Activated CD4-positive, alpha-beta T cell treated with anti-CD3 and anti-CD28 coated beads, Interleukin-2, Interleukin-6, amounts not matched to agents 100 ng/mL and 50 ng/mL, durations not matched to agents 16 hours and 8 hours (primary cell): ENCODE measurements at places on chromosomes 3 and 15.

- no peak for DNase-seq
These were observed 38.9 kb upstream of the ALCAM start for GRCh38 chr3:105327662-105328337.

DNA sequence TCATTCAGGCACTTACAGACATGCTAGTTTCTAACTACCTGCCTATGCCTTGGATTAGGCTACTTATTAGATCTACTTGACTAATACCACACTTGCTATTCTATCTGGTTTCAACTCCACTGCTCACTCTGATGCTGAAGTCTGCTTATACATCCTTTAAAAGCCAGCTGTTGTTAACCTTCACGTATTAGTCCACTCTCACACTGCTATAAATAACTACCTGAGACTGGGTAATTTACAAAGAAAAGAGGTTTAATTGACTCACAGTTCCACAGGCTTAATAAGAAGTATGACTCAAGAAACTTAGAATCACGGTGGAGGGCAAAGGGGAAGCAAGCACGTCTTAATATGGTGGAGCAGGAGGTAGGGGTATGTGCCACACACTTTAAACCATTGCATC, 47.7 kb upstream of the ANKRD28 start:
- DNase-seq, result no peak

GRCh38 chr3:146425341-146425740, 44.0 kb downstream of the PLSCR2 start:
- DNase-seq, result no peak

- no peak for DNase-seq
These were observed 46.3 kb downstream of the LIMD1 start for GRCh38 chr3:45640724-45641361.

GRCh38 chr3:4496087-4496452, 2.9 kb downstream of the ITPR1 start:
- DNase-seq, result peak; percentile 22

- DNase-seq, result no peak
These were observed 1.6 kb downstream of the USP19 start for GRCh38 chr3:49119036-49119435.

DNA sequence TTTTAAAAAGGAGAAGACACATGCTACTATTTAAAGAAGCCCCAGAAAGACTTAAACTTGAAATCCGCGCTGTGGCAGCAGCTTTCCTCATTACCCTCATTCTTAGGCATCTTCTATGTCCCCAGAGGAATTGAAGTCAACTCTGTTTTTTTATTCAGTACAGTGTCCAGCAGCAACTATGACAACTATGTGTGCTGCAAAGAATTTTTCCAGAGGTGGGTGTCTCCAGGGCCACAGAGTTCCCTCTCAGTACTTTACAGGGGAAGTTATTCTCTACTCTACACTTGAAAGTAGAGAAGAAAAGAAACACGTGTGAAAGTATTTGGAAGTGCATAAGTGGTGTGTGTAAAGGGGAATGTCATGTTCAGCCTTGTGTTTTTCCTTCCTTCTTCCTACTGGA, 32.0 kb downstream of the GATM start:
- no peak for DNase-seq

DNA sequence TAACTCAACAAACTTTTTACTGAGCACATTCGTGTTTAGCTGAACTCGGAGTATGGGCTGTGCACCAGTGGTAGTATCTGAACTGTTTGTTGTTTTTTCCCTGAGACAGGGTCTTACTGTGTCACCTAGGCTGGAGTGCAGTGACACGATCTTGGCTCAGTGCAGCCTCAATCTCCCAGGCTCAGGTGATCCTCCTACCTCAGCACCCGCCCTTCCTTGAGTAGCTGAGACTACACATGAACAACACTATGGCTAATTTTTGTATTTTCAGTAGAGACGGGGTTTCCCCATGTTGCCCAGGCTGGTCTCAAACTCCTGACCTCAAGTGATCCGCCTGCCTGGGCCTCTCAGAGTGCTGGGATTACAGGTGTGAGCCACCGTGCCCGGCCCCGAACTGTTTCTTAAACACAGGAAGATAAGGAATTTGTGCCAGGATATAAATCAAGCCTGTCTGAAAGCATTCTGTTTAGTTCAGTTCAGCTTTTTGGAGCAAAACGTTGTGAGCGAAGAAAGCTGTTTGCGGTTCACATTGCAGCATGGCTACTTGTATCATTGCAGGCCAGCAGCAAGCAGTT, 40.4 kb upstream of the SKOR1 start:
- no peak for DNase-seq

DNA sequence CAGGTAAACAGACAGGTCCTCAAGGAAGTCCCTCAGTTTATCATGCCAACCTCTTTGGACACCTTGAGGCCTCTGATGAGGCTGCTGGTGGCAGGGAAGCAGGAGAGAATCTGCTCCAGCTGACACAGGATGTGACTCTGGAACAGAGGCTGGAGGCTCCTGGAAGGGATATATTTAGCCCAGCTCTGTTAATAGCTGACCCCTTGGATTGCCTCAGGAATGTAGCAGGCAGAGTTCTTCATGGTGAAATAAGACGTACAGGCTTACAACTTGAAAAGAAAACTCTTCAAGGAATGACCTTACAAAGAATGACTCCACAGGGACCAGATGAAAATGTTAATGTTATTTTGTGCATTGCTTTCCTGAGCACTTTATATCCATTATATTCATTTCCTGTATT, 90.5 kb downstream of the AQP9 start:
- DNase-seq, result no peak

DNA sequence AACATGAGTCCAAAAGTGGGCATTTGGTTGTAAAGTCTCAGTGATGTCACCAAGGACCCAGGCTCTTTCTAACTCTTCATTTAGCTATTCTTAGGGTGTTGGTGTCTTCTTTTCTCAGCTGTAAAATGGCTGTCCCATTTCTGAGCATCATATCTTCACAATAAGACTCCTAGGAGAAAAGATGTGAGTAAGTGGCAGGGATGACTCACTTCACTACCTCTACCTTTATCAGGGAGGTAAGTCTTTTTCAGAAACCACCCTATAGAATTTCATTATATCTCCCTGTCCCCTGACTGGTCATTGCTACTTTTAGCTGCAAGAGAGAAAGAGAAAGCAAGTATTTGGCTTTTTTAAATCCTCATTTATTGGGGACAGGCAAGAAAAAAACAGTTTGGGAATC, 300.2 kb upstream of the RBMS3 start:
- DNase-seq, result peak; percentile 13

GRCh38 chr15:58475573-58476524, 44.1 kb downstream of the LIPC start:
- no peak for DNase-seq

- no peak for DNase-seq
These were observed 62.2 kb upstream of the ADCY5 start for GRCh38 chr3:123511084-123511483.

DNA sequence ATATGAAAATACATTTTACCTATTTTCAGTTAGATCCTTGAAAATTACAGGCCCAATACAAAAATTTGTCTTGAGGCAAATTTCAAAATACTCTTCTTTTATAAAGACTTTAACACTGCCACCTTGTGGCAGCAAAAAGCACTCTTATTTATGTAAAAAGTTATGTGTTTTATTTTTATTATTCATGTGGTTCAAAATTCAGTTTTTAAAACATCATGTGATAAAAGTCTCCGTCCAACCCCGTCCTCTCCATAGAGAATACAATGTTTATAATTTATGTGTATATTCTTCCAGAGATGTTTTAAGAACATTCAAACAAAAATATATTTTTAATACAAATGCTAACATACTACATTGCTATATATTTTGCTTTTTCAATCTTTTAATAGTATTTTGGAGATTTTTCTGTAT, 36.9 kb upstream of the TRIM59 start:
- peak; percentile 34 for DNase-seq

- DNase-seq, result no peak
These were observed 211.2 kb downstream of the TJP1 start for GRCh38 chr15:29611057-29611456.

DNA sequence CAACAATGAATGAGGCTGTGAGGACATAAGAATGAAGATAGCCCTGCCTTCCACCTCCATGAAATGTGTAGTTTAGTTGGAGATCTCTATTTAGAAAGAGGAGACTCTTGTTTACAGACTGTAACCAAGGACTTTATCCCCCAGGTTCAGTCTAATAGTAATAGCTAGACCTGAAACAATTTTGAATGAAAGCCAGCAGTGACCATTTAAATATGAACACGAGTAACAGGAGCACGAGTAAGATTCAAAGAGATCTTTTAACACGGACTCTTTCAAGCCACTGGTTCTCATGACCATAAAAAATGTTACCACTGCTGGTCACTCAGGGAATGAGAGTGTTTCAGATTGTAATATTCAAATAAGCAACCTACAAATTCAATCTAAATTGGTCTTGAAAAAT, 123.1 kb downstream of the FMN1 start:
- DNase-seq, result no peak

DNA sequence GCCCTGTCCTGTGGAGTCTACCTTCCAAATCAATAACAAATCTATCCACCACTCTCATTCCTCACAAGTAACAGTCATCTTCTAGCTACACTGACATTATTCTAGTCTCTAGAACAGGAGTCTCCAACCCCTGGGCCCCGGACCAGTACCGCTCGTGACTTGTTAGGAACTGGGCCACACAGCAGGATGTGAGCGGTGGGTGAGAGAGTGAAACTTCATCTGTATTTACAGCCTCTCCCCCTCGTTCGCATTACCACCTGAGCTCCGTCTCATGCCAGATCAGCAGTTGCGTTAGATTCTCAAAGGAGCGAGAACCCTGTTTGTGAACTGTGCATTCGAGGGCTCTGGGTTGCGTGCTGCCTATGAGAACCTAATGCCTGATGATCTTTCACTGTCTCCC, 31.9 kb downstream of the ROBO2 start:
- DNase-seq, result no peak

DNA sequence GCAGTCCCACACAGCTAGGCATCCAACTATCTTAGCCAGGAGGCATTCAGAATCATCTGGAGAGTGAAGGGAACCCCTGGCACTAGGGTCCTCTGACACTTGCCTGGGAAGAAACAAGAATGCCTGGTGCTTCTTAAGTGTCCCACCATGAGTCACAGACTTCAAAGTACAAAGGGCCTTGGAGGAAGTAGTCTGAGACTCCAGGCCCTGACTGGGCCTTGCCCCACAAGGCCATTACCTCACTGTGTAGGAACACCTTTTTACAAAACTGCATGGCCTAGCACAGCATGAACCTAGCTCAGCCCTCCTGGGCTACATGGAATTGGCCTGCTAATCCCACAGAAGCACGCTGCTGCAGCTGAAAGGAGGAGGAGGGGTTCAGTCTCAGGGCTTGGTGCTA, 104.5 kb upstream of the SLCO2A1 start:
- no peak for DNase-seq

GRCh38 chr3:82133070-82133606, 371.7 kb upstream of the GBE1 start:
- peak; percentile 51 for DNase-seq

- DNase-seq, result no peak
These were observed 116.5 kb downstream of the UBE2E2 start for GRCh38 chr3:23319366-23320312.

DNA sequence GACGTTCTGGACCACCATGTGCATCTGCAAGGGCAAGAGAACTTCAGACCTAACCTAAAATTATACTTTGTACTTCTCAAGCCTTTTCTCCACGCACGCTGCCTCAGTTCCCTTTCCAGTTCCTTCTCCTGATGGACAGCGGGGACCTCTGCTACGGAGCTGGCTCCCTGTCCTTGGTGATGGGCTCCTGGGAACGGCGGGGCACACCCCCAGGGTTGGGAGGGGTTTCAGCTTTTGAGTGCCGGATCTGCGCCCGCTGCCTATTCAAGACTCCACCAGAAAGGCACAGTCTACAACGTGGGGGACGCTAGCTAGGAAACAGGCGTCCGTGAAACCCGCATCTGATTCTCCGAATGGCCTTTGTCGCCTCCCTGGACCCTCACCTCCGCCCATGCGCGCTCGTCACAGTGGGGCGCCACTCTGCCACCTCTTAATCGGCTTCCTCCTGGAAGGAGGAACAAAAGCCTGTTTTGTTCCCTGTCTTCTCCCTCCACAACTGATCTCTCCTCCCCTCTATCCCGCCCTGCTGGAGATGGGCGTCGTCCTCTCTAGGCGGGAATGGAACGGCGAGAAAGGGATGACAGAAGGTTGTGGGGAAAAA, 2.2 kb downstream of the GPR149 start:
- no peak for DNase-seq

GRCh38 chr3:10160346-10160745, 4.4 kb upstream of the IRAK2 start:
- no peak for DNase-seq

GRCh38 chr15:71133747-71134472, 18.6 kb downstream of the THSD4 start:
- DNase-seq, result no peak

DNA sequence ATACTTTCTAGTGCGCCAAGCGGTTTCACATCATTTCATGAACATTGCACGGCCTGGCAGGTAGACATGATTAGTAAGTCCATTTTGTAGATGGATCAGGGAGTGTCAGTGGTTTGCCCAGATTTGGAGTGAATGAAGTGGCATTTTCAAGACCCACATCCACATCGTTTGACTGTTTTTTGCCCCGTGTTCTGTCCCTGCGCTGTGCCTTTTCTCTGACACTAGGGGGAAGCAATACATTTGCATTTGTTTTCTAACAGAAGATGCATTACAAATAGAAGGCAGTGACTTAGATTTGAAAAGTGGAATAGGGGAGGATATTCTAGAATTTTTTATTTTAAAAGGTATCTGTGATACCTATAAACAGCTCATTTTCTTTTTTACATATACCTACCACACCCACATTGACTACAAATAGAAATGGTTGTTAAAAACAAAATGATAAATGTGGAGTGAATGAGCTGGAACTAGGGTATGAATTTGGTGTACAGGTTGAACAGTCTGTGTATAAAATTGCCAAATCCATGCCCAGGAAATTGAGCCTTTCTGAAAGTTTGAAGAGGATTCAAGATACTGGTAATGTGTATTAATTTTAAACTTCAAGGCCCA, 98.0 kb downstream of the USP13 start:
- DNase-seq, result peak; percentile 32

- DNase-seq, result no peak
These were observed 195.9 kb upstream of the LRRN1 start for GRCh38 chr3:3603351-3603750.

GRCh38 chr3:178155521-178155920, 380.7 kb upstream of the KCNMB2 start:
- no peak for DNase-seq
